Astrocyte of the spinal cord (primary cell): ENCODE measurements at places on chromosomes 13 and 19.

GRCh38 chr19:47190167-47190727 lies 40.8 kb downstream of the BBC3 start:
- DNase-seq = peak; percentile 89

GRCh38 chr13:108911807-108912206 lies 282.4 kb downstream of the MYO16 start:
- DNase-seq = no peak

DNA sequence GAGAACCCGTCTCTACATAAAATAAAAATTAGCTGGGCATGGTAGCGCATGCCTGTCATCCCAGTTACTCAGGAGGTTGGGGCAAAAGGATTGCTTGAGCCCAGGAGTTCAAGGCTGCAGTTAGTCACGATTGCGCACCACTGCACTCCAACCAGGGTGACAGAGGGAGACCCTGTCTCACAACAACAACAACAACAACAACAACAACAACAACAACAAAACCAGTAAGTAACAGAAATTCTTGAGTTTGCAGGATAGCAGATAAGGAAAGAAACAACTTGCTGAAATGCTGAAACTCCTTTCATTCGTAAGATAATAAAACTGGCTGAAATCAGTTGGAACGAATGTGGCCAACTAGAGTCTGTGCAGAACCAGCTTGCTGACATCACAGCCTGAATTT lies 23.1 kb upstream of the URI1 start:
- no peak for DNase-seq

GRCh38 chr13:90201202-90201601 lies 1146.3 kb upstream of the MIR17HG start:
- DNase-seq = peak; percentile 48

DNA sequence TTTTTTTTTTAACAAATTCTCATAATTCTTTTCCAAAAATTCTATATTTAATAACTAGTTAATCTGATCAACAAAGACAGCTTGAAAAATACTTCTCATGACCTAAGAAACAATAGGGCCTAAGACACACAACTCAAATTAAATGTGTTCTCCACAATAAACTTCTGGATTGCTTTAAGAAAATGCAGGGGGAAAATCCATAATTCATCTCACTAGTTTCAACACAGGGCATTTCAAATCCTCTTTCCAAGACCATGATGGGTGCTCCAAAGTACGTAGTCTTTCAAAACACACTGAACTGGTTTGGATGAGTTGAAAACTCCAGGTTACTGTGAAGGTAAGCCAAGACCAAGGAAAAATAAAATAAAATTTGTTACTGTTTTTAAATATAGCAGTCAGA lies 62.6 kb downstream of the DCLK1 start:
- no peak for DNase-seq
